ENCODE measurements at places on chromosomes 16 and 17.

GRCh38 chr16:6081320-6081976 lies 983.9 kb upstream of the EEF2KMT start:
- DNase-seq, result no peak

GRCh38 chr17:4837471-4838308 lies 4.5 kb downstream of the MINK1 start:
- DNase-seq, result no peak

GRCh38 chr17:64492481-64493109 lies 4.3 kb downstream of the POLG2 start:
- no peak for DNase-seq

GRCh38 chr16:50800074-50800473 lies 58.2 kb downstream of the CYLD start:
- no peak for DNase-seq

DNA sequence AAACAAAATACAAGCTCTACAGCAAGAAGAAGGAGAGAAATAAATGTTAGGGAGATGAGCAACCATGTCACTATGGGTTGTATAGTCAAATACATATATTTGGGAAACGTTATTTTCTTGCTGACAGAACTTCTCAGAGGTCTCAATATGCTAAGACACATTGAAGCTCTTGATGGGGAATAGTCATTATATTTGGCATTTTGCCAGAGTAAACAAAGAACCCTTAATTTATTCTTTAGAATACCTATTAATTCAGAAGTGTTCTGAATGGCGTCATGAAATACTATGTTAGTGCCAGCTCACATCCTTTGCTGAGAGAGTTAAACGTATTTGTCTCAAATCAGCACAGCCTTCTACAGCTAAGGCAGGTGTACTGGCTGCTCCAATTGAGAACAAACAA lies 458.9 kb downstream of the CDH13 start:
- DNase-seq, result no peak

DNA sequence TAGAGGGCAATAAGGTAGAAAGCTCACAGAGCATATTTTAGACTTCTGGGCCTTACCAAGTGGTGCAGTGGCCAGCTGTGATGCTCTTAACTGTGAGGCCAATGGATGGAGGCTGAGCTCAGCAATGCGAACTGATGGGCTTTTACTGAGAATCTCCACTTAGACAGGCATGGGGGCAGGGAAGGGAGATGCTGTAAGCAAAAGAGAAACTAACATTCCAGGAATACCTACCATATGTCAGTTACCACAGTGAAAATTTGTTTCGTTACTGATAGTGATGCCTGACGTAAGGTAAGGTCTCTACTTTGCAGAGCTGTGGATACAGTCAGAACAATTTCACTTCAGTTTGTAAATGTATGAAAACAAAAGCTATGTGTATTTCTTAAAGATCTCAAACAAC lies 250.6 kb upstream of the ZFHX3 start:
- DNase-seq, result no peak

- DNase-seq, result no peak
Measured at GRCh38 chr17:74730491-74731346, 6.3 kb upstream of the RAB37 start.

DNA sequence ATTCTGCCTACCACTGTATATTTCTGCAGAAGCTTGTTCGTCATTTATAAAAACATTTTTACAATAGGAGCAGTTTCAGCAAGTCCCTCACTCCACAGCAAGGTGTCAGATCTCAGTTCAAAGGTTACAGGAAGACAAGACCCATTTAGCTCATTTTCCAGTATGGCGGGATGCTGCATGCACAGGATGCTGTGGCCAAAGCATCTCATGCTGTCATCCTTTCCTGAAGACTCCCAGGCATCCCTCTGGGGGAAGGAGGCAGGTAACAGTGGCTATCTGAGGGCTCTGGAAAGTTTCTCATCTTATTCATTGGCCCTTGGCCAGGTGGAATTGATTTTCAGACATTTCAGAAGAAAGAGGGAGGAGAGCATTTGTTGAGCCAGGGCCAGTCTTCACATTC lies 539.3 kb upstream of the CDH5 start:
- DNase-seq, result no peak

- no peak for DNase-seq
Measured at GRCh38 chr17:74008196-74008595, 195.3 kb upstream of the RPL38 start.

- no peak for DNase-seq
Measured at GRCh38 chr16:56263711-56264608, 72.7 kb downstream of the GNAO1 start.

DNA sequence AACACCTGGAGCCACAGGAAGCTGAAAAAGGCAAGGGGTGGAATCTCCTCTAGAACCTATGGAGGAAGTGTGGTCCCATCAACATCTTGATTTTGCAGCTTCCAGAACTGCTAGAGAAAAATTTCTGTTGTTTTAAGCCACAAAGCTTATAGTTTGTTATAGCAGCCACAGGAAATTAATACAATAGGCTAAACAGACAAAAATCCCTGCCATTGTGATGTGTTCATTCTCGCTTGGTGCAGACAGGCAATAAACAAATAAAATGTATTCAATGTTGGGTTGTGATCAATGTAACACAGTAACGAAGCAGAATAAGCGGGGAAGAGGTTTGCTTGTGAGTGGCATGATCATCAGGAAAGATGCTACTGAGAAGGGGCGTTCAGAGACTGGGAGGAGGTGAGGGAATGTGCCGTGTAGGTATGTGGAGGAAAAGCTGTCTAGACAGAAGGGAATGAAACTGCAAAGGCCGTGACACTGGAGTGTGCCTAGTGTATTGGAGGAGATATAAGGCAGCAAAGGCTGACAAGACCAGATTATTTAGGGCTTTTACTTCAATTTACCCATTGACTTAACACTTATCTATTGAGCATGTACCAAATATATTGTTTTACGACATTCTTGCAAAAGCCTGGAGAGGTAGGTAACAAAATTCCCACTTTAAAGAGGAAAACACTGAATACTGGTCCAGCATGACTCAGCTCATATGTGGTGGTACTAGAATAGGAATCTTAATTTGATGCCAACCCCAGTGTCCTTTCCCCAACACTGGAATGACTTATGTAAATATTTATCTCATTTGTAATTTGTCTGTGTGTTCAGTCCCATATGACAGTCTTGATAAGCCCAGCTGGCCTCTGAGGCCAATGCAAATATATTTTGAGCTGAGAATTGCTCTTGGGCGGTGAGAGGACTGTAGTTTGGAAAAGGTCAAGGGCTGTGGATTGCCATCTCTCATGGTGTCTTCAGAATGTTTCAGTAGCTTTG lies 375.9 kb downstream of the CDH13 start:
- DNase-seq, result no peak

DNA sequence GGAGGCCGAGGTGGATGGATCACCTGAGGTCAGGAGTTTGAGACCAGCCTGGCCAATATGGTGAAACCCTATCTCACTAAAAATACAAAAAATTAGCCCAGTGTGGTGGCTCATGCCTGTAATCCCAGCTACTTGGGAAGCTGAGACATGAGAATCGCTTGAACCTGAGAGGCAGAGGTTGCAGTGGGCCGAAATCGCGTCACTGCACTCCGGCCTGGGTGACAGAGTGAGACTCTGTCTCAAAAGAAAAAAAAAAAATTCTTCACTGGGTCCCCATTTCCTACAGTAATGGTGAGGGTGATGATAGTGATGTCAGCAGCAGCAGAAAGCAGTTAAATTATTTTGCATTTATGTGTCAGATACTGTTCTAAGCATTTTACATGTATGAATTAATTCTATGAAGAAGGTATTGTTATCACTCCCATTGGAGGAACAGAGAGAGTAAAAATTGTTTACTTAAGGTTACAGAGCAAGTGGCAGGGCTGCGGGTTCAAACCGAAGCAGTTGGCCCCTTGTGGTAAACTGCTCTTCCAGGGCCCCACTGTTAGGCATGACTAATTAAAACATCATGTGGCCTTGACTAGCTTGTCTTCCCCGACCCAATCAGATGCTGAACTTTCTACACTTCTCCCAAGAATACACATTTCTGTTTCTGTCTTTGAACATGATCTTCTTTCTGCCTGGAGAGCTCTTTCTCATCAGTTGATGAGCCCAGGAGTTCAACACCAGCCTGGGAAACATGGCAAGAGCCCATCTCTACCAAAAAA lies 45.8 kb downstream of the STAT3 start:
- no peak for DNase-seq

DNA sequence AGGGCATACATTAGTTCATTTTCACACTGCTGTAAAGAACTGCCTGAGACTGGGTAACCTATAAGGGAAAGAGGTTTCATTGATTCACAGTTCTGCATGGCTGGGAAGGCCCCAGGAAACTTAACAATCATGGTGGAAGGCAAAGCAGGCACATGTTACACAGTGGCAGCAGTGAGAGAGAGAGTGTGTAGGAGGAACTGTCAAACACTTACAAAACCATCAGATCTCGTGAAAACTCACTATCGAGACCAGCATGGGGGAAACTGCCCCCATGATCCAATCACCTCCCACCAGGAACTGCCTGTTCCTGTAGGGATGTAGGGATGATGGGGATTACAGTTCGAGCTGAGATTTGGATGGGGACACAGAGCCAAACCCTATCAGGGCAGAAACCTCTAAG lies 17.2 kb downstream of the NUBP1 start:
- DNase-seq, result no peak

- DNase-seq, result no peak
Measured at GRCh38 chr17:59315866-59316265, 15.6 kb upstream of the YPEL2 start.

DNA sequence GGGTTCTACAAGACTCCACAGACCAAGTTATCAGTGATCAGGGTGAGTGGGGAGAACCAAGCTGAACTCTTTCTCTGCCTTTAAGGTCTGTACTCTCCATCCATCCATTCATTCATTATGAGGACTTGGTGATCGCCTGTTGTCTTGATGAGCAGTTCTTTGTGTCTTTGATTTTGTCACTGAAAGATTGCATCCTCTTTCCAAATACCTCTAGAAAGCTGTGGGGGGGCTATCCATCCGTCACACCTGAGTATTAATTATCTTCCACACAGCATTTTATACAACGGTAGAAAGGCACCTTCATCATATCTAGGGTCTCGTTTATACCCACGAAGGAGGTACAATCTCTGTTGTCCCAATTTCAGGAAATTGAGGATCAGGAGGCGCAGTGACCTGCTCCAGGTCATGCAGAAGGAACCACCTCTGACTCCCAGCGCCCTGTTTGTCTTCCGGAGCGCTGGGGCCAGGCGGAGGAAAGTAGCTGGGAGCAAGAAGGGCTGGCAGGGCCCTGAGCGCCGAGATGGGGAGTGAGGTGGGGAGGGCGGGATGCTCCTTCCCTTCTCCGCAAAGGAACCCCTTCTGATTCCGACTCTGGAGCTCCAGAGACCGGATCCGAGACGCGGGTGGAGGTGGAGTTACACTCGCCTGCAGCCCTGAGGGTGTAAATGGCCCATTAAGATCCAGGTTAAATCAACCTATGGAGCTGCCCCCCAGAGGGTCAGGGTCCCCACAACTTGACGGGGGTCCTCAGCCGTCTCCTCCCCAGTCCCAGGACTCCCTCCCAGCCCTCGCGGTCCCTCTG lies 605 bp upstream of the ABAT start:
- DNase-seq, result no peak

DNA sequence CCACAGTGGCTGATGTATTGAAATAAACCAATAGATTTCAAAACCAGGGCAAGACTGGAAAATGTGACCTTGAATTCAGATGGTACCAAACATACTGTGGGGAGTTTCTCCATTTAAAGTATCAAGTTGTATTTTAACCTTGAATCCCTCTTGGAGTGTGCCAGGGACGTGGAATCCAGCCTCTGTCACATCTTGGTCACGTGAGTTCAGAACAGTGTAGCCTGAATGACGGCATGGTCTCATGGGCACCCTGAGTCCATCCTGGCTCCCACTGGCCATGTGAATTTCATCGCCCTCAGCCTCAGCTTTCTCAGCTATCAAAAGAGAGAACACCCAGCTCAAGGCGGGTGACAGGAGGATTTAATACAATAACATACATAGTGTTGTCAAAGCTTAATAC lies 6.8 kb downstream of the ZNF771 start:
- no peak for DNase-seq

DNA sequence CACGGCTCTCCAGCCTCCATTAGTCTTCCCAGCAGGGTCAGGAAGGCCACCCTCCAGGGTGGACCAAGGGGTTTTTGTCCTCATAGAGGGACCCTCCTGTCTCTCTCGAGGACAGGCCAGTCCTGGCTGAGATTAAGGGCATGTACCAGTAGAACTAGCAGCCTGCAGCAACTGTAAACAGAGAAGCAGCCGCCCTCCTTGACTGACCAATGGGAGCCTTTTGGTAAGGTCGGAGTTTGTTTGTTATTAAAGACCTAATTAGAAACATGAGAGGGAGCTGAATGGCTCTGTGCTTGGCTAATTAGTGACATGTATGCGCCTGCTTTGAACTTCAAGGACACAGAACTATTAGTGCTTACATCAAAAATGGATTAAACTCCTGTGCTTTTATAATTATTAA lies 80.0 kb downstream of the CCDC182 start:
- no peak for DNase-seq

Measured in vagina (tissue), 2 donors.